Activated CD4-positive, alpha-beta T cell treated with anti-CD3 and anti-CD28 coated beads for 36 hours (primary cell): ENCODE measurements at places on chromosomes 2 and 18. TPM values are rescaled to one million over a fixed set of nuclear protein-coding genes. Genes with fewer than 3 reads are reported as not detected.

Gene PROM2
- total RNA-seq = 0.44 TPM

Gene REG3G
- total RNA-seq = not detected

Gene TTLL4
- total RNA-seq = 46.6 TPM

Gene OSBPL1A
- 2.9 TPM for total RNA-seq

Gene KHK
- 10.6 TPM for total RNA-seq

Gene CDKL4
- 0.16 TPM for total RNA-seq

Gene PUS10
- total RNA-seq = 8.9 TPM

Gene DSEL
- 0.09 TPM for total RNA-seq
